ENCODE measurements at places on chromosomes 3 and 15.

DNA sequence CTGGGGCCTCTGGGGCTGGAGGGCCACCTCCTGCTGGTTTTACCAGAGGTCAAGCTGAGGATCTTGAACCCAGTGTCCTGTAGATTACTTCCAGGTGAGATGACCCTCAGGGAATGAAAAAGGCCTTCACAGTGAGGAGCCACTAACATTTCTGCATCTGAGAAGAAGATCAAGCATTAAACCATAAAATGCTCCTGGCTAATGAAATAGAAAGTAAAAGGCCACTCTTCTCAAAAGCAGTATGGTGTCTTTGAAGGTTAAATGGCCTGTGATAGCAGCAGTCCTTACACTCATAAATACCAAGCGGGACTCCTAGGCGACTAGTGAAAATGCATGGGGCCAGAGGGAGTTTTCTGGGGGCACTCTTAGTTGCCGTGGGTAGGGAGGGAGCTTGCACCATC, 47.0 kb upstream of the RGMA start:
- DNase-seq = no peak

DNA sequence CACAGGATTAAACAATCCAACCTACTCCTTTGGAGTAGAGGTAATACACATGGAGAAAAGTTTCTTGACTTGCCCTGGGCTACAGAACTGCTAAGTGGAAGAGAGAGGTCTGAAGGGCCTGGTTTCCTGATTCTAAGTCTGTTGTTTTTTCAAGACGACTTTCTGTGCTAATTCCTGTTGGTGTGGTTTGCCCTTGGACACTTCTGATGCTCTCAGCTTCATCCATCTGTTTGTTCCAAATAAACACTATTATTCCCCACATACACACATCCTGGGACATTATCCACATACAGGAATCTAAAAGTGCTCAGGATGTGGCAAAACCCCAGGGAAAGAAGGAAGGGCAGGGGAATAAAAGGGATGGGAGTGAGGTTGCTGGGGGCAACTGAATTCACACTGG, 393.5 kb upstream of the TBL1XR1 start:
- DNase-seq = no peak

DNA sequence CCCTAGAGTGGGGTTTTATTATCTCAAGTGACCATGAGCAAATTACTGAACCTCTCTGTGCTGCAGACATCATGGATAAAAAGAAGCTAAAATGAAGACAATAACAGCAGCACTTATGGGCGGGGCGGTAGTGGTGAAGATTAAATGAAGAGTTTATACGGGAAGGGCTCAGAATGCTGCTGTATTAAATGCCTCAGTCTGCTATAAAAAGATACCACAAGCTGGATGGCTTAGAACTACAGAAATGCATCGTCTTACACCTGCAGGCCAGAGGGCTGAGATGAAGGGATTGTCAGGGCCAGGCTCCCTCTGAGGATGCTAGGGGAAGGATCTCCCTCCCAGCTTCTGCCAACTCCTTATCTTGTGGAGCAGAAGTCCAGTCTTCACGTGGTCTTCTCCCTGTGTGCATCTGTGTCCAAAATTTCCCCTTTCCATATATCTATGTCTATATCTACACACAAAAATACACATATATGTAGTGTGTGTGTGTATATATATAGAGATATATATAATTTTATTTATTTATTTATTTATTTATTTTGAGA, 2.9 kb downstream of the ALG1L2 start:
- no peak for DNase-seq

GRCh38 chr3:9727743-9728142, 3.8 kb upstream of the BRPF1 start:
- DNase-seq = no peak

DNA sequence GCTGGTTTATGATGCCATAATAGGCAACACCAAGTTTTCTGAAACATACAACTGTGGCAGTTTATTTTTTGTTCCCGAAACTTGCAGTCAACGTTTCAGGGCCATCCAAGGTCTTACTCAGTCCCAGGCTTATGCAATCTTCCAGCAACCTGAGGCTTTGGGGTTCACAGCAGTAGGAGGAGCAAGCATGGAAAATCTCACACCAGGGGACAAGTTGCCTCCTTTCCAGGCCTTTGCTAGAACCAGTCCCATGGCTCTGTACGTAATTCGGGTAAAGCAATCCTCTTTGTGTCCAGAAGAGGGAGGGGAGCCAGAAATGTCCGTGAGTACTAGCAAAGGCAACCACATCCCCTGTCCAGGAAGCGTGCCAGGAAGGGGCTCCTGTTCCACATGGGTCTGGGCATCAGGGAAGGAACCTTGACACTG, 4.7 kb upstream of the FAM240A start:
- DNase-seq = no peak

GRCh38 chr3:45253316-45253715, 27.2 kb upstream of the TMEM158 start:
- DNase-seq = no peak

DNA sequence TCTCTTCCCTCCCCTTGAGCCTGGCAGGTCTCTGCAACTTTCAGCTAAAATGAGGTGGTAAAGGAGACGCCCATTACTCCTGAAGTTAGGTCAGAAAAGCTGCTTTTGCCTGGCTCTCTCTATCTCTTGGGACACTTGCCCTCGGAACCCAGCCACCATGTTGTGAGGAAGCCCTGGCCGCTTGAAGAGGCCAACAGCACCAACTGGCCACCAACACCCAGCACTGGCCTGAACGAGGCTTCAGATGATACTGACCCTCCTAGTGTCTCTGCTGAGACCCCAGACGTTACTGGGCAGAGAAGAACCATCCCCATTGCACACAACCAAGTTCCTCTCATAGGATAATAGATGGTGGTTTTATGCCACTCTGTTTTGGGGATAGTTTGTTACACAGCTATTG, 49.5 kb upstream of the PCSK6 start:
- no peak for DNase-seq

GRCh38 chr15:25416693-25417092, 22.1 kb downstream of the UBE3A start:
- peak; percentile 11 for DNase-seq

DNA sequence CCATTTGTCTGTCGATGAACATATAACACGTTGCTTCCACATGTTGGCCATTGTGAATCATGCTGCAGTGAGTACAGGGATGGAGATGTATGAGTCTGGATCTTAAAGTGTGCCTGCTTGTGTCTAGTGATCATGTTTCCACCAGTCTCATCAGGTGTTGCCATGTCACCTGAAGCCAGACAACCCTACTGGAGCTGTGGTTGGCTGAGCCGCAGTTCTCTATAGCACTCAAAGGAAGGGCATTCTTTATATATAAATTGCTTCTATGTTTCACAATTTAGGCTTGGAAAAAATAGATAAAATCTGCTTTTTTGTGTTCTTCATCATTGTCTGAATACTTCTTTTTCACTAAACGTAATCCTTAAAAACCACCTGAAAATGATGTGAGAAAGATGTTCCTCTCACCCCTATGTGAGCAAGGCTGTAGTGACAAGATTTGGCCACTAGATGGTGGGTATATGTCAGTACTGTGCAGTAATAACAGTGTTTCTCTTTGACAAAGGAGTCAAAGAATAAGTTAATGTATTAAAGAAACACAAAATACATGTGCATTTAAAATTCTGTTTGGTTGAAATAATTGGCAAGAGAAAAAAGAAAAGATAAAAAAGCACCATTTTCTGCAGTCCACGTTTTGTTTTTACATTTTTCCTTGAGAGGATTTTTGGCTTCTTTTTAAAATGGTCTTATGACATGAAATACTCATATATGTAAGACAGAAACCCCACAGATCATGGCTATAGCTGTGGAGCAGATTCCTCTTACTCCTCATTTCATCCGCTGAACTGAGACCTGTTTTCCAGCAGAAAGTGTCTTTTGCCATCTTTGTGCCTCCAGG, 394.5 kb upstream of the DPPA4 start:
- peak; percentile 17 for DNase-seq

DNA sequence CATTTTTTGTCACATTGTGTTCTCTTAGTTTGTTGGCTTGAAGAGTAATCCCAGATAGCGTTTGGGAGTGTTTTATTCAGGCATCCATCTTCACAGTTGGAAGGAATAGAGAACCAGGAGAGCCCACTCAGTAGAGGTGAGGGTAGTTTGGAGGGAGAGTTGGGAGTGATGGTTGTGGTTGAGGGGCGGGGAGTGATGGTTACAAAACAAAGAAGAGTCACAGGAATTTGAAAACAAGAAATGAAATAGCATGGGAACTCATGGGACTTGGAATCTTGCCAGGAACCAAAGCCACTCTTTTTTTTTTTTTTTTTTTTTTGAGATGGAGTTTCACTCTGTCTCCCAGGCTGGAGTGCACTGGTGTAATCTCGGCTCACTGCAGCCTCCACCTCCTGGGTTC, 36.3 kb downstream of the DUT start:
- DNase-seq = no peak

DNA sequence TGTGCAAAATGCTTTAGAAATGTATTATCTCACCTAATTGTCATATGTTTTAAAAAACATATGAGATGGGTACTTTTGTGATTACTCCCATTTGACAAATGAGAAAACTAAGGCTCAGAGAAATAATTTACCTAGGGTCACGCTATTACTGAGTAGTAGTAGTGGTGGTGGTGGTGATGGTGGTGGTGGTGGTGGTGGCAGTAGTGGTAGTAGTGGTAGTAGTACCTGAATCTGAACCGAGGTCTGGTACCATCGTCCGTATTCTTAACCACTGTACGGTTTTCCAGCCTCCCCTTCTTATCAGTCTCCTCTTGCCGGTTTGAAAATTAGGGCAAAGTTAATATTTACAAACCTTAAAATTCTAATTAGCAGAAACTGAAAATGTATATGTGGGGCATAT, 102.4 kb downstream of the KLHL25 start:
- no peak for DNase-seq

DNA sequence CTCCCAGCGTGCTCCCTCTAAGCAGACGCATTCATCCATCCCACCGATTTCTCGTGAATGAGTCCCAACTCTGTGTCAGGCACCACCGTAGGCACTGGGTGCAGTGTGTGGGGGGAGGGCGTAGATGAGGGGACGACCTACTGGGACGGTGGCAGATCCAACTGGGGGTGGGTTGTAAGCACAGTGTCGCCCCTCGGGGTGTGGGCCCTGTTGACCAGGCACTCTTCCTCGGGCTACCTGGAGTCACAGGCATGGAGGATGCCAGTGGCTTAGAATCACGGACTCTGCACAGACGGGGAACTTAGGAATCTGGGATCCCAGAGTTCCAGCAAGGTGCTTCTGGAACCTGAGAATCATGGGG, 66.2 kb downstream of the SLC6A6 start:
- no peak for DNase-seq

DNA sequence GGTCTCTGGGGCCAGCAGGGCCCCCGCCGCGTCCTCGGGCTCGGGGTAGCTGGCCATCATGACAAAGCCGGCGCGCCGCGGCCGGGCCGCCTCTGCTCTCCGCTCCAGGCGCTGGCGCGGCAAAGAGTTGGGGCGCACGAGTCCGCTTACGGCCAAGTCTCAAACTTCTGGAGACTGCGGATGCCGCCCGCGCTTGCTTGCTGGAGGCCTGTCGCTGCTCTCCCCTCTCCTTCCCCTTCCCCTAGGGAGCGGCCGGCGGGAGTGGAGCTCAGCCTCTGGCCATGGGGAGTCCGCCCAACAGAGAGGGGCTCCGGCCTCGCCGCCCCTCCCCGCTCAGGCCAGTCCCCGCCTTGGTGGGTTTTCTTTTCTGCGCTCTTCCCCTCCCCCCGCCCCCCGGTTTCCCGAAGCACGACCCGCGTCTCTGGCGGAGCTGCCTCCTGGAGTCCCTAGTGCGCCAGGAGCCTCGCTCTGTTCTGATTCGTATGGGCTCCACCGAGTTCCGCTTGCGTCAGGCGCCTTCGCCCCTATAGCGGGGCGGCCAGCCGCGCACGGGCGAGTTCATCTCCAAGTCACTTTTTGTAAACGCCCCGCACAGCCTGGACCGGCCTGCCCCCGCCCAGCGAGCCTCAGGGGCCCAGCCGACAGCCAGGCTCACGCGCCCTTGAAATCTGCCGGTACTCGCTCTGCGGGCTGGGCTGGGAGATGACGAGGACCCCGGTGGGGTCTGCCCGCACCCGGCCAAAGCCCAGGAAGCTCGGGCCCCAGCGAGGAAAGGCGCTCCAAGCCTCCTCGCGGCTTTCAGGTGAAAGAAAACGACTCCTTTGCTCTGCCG, at the start of the genes FOXL2 and FOXL2NB:
TSS of gene FOXL2 (minus strand) at position 475 of the 832 bp plus-strand sequence. CDS start at position 60, 415 bp downstream.
TSS of gene FOXL2NB (plus strand) at position 555 of the 832 bp plus-strand sequence. CDS start at position 703, 148 bp downstream.
- DNase-seq = no peak

DNA sequence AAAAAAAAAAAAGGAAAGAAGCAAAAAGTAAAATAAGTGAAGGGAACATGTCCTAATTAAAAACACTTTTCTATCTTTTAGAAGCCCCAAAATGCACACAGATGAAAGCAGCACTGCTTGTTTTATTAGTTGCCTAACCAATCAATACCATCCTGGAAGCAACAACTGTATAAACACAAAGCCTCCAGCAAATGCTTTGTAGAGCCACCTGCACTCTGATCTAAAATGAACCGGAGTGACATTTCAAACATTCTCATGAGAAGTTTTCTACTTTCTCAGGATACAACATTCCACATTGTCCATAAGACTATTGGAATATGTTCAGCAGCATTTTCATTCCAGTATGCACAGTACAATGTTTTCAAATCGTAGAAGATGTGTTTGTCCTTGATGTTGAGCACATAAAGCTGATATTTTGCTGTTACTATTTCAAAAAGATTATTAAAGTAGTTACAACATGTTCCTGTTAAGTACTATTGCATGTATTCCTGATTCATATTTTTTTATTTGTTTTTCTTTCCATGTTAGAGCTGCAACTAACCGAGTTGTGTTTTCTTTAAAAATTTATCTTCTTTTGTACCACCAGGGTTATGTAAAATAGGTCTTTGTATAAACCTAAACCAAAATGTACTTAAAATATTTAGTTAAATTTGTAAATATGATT, 50.3 kb upstream of the PLSCR5 start:
- DNase-seq = no peak

- DNase-seq = no peak
Measured at GRCh38 chr15:59642351-59642750, 15.0 kb downstream of the GTF2A2 start.

- no peak for DNase-seq
Measured at GRCh38 chr3:156918746-156919145, 92.6 kb downstream of the LEKR1 start.

DNA sequence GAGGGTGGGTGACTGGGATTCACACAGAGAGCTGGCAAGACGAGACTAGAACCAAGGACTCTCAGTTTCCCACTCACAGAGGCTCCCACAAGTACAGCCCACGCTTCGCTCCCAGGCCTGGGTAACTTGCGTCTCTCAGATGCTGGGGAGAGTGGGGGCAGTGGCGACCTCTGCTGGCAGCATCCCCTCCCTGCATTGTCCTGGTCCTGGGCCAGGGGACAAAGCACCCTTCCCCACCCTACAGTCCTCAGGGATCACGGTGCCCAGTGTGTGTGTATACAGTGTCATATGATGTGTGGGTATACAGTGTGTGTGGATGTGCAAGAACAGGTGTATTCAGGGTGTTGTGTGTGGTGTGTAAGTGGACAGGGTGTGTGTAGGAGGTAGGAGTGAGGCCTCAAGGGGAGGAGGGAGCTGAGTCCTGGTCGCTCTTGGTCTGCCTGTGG, 12.8 kb downstream of the VILL start:
- no peak for DNase-seq

- DNase-seq = no peak
Measured at GRCh38 chr3:5165698-5166097, 21.8 kb upstream of the EDEM1 start.
